ENCODE measurements at places on chromosomes 1 and 21.

- DNase-seq, result peak; percentile 97
These were observed 66.1 kb downstream of the CD2 start for GRCh38 chr1:116820369-116820768.

- DNase-seq, result peak; percentile 75
These were observed 6.1 kb downstream of the AADACL4 start for GRCh38 chr1:12649971-12650421.

- no peak for DNase-seq
These were observed 889.2 kb upstream of the NCAM2 start for GRCh38 chr21:20108976-20109540.

DNA sequence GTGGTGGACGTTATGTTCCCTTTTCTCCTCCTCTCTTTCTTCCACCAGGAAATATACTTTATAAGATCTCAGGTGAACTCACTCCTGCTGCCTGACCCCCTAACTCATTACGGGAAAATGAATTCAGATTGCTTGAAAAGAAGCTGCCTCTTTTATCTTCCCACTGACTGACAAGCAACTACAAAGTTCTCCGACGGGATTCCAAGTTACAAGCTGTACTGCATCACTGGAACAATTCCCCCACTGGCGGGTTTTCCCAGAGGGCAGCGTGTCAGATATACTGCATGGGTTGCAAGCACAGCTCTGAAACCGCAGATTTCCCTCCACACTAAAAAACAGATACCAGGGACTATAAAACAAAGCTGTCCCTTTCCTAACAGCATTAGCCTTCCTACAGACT, 390.6 kb downstream of the KCTD3 start:
- peak; percentile 72 for DNase-seq

- DNase-seq, result no peak
These were observed 53.7 kb upstream of the RIPK4 start for GRCh38 chr21:41820384-41821080.

All from fibroblast of upper back skin (primary cell).